ENCODE measurements at places on chromosomes 6 and 20.
A peak's percentile ranks its signal among the peaks of the same experiment; 100 is the strongest.

- no peak for DNase-seq
Measured at GRCh38 chr6:30612687-30613248, 4.3 kb downstream of the PPP1R10 start.

- no peak for DNase-seq
Measured at GRCh38 chr6:126293891-126294524, 45.9 kb upstream of the CENPW start.

GRCh38 chr20:7399575-7399974 is 540.7 kb downstream of the HAO1 start:
- no peak for DNase-seq

- DNase-seq: no peak
Measured at GRCh38 chr20:40232756-40233155, 456.3 kb downstream of the MAFB start.

DNA sequence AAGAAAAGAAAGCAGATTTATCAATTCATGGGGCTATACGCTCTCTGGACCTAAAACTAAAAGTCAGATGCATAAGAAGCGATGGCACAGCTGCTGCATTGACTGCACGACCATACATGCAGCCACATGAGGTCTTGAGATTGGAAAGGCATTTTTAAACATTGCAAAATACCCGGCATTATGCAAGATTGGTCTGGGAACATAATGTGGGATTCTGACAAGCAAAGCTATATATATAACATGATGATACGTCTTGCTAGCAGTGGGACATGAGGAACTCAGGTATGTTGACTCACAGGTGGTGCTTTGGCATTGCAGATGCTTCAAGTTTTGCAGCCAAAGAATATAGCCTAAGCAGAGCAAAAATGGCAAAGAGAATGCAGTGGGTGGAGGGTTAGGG is 55.1 kb downstream of the SAMD3 start:
- no peak for DNase-seq

GRCh38 chr6:34248198-34248726 is 544 bp downstream of the SMIM29 start:
- DNase-seq: no peak

DNA sequence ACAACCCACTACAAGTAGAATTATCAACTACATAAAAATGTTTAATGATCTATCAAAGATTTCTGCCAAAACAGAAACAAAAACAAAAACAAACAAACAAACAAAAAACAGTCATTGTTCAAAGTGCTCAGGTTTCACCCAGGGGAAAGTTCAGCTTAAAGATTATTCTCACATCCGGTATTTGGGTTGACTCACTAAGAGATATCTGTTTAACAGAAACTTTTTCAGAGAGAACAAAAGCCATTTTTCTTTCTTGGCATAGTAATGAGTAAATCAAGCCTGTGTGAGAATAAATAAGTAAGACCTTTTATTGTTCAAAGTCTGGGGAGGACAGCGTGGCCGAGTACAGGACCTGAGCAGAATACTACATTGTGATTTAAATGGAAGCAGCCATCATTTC is 143.6 kb downstream of the RCAN2 start:
- no peak for DNase-seq

- no peak for DNase-seq
Measured at GRCh38 chr20:32607727-32608663, 22.9 kb upstream of the NOL4L start.

DNA sequence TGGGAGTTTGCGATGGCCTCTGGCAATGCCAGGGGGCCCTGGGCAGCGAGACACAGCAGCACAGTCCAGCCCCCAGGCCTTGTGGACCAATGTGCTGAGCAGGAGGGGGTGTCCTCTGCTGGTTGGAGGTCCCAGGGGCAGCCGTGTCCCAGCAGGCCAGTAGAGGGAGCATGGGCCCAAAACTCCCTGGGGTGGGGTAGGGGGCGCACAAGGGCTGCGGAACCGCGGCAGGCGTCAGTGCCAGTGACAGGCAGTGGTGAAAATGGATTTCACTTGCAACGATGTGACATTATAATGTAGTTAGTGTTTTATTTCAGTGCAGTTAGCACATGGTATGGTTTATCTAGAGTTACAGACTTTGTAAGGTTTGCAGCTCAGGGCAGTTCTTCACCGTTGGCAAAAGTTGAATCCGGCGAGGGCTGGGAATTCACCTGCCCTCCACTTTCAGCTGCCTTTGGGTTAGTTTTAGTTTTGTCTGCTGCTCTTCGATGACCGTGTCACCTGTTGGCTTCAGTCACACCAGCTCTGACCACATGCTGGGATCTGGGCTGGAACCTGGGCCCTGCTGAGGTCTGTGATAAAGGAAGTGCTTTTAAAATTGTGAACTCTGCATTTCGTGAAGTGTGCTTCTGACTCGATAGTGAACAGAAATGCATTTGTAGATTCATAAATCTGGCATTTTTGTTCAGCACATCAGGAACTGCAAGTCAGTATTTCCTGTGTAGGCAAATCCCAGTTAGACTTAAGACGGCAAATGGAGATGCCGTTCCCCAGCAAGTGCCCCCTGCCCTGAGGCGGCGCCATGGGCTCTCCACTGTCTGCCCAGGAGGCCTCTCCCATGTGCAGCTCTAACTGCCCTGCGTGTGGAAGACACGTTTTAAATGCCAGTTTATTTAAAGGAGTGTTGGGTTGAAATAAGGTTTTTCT is 46.8 kb downstream of the PYGB start:
- DNase-seq: no peak

GRCh38 chr6:75349262-75349984 is 64.8 kb upstream of the TMEM30A start:
- no peak for DNase-seq

DNA sequence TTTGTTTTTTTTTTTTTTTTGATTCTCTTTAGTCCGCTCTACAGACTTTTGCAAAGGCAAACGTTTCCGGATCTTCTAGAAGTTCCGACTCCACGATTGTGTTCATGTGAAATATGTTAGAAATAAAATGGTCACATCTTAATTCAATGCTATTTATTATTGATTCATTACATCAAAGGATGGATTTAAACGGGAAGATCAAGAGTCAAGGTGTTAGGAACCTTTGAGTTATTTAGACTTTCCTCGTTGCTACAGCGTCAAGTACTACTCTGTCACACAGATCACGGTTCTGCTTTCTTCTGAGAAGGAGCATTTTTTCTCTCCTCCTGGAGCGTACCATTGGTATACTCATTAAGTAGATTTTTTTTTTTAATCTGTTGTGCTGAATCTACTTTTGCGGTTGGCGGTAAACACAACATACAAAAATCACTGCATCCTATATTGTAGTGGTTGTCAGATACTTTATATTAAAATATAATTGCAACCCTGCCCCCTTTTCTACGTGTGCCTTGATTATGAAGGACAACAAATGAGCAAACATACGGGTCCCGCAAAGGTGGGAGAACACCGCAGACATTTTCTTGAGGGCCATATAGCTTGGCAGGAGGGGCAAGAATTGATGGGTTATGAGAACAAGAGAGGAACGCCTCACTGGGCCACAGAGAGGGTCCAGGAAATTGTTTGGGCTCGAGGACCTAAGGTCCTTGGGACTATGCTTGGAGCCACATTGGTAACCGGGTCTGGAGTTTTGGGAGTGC is 17.5 kb downstream of the HMGN4 start:
- DNase-seq: no peak

GRCh38 chr6:82741325-82741995 is 324.2 kb downstream of the UBE3D start:
- no peak for DNase-seq

GRCh38 chr20:41125530-41126457 is 11.5 kb upstream of the PLCG1 start:
- no peak for DNase-seq

GRCh38 chr6:35698858-35699257 is 10.1 kb upstream of the FKBP5 start:
- no peak for DNase-seq

GRCh38 chr6:140773276-140773675 is 1359.4 kb upstream of the GJE1 start:
- DNase-seq: no peak

DNA sequence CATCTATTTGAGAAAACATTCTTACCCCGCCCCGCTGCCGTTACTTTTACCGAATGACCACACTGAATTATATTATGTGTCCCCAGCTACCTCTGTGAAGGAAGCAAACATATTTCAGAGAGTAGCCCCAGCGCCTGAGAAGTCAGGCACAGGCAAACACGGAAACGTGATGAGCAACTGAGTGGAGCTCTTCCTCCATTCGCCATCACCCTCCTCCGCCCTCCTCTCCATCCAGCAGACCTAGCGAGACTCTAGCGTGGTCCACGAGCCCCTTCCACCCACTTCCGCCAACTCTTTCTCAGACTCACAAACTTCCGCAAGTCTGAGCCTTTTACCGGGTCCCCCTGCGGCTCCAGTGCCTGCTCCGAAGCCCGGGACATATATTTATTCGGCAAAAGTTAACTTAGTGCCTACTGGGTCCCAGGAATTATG is 582 bp downstream of the SNRPB start:
- DNase-seq: peak; percentile 38

GRCh38 chr6:152981219-152981618 is 1.6 kb downstream of the FBXO5 start:
- no peak for DNase-seq

DNA sequence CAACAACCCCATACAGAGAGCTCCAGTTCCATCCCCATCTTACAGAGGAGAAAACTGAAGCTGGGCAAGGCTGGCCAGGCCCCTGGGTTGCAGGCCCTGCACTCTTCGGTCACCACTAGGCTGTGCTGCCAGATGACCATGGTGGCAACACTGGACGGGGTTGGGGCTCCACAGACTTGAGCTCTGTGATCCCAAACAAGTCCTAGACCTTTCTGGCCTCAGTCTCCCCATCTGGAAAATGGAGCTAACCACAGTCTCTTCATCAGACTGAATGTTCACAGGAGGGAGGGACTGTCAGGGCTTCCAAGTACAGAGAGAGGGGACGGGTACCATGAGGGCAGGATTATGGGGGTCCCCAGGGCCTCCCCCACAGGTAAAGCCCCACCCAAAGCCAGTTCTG is 41.3 kb upstream of the NOL4L start:
- DNase-seq: no peak

- no peak for DNase-seq
Measured at GRCh38 chr6:7650878-7651277, 60.9 kb downstream of the SNRNP48 start.

DNA sequence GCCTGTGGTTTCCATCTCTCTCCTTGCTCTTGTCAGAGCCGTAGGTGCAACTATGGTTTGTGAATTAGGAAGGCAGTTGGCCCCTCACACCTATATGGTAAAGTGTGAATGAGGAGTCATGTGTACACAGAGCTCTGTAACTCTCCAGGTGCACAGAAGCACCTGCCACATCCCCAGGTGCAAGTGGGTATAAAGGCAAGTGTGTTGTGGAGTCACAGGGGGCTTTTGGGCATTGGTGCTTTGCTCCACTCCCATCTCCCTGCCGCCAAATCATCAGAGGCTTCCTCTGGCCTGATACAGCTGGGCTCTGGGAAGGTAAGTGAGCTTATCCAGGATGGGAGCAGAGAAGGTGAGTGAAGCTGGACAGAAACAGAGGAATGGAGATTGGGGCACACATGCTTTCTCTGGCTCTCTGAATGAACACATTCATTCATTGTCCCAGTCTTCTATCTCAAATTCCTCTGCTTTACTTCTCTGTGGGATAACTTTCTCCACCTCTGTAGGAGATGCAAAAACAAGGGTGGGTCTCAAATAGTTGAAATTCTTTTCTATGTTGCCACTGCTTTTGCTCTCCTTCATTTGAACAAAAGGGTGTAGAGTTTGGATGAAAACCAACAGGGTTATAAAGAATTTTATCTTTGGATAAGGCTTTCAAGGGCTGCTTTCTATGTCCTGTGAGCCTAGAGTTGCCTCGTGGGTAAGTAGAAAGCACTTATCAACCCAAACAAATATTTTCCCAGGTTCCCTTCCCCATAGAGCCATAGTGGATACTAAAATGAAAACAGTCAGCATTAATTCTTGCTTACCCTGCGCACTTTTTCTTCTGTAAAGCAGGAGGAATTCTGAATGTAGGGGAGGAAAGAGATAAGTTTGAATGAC is 45.0 kb upstream of the RIPOR2 start:
- no peak for DNase-seq

GRCh38 chr20:858011-858410 is 24.5 kb downstream of the FAM110A start:
- no peak for DNase-seq

DNA sequence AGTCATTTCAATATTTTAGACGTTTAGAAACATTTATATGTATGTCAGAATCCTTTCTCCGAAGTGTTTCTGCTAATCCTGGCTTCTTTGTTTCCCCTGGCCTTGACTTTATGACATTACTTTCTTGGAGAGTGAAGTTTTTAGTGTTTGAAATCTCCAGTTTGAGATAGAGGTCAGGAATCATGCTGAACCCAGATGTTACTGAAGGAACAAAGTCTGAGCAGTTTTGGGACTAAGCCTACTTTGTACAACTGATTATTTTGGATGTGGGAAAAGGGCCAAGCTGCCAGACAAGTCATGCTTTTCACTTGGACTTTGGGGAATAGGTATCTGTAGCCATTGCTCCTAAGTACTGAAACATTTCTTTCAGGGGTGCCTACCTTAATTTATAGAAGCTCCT is 2.3 kb downstream of the RNF144B start:
- no peak for DNase-seq

DNA sequence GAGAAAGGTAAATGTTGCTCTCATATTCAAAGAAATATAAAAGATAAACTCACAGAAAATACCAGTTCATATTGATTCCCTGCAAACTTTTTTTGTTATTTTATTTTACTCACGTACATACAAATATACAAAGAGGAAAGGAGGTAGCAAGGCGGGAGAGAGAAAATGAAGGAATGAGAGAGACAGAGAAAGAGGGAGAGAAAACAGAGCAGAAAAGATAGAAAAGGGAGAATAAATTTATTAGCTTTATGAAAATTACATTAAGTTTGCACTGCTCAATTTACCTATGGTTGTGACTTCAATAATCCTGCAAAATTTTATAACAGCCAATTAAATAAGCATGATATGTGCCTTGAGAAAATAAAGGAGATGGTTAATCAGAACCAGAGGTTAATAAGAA is 274.7 kb upstream of the CITED2 start:
- no peak for DNase-seq

- DNase-seq: no peak
Measured at GRCh38 chr6:117906958-117907600, at the start of gene SLC35F1. Gene SLC35F1, plus strand, starts transcription at chr6:117907264.

- DNase-seq: no peak
Measured at GRCh38 chr20:44590980-44591778, 8.8 kb downstream of the PKIG start.

DNA sequence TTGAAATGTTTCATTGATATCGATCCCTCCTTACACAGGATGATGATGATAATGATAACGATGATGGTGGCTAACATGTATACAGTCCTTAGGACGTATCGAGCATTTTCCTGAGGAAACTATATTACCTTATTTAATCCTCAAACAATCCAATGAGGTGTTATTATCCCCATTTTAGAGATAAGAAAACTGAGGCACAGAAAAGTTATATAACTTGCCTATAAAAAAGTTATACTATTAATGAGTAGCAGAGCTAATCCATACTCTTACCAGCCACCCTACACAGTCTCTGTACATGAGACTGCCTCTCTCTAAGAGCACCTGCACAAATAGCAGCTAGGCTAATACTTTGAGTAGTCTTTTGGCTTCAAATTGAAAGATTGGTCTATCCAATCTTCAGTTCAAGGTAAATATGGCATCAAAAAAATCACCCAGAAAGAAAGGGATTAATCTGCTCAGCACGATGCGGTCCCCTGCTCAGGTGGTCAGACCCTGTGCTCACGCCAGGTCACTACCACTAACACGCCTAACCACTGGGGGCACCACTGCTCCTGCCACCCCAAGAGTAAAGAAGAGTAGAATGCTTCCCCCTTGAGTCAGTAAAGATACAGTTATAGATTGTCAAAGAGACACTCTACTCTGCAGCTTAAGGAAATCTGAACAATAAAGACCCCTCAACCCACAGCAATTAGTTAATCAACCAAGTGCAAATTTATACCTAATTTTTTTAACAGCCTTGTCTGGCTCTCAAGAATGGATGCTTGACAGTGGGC is 15.0 kb downstream of the GABBR1 start:
- no peak for DNase-seq
